ENCODE measurements at places on chromosomes 7 and 10.

DNA sequence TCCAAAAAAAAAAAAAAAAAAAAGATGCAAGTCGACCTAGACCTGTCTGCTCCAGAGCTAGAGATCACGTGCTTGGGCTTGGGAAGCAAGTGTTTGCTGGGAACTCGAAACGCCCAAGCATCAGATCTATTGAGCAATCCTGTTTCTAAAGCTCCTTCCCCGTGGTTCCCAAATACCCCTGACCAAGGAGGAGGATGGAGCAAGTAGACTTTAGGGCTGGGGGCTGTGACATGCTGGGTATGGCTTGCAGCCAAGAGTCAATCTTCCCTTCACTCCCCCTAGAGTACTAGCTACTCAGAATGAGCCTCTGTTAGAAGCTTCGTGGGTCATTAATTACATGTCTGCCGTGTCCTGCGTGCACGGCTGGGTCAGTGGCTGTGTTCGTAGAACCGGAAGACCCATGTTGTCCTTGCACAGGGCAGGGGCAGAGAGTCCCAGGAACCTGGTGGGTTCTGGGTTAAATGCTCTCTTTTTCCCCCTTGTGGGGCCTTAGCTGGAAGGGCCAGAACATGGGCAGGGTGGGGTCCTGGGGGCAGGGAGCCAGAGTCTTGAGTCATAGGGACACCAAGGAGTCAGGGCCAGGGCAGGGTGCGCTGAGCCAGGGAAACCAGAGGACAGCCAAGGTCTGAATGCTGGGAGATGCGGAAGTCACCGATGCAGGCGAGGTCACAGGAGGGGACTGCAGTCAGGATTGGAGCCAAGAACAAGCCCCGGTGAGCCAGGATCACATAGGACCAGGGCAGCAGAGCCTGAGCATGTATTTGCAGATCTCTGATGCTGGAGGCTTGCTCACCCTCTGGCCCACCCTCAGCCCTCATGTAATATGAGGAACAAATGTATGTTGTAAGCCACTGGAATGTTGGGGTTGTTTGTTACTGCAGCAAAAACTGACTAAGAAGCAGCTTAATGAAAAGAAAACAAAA, 34.6 kb upstream of the TPST1 start:
- DNase-seq: no peak

- DNase-seq: no peak
Measured at GRCh38 chr7:5631152-5631551, 150.3 kb downstream of the RNF216 start.

DNA sequence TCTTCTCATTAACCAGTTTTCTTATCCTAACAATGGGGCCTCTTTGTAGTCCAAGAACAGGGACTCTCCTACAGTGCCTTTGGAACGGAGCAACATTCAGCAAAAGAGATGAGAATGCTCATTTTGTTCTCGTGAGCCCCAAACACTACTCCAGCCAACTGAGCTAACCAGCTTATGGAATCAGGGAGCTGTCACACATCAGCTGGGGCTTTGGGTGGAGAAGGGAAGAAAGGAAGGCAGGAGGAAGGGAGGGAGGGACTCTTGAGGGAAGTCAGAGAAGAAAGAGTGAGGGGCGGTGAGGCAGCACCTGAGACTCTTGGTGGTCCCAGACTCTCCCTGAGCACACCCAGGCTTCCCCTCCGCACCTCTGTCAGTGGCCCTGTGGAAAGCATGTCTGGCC, 123.1 kb downstream of the CLEC2L start:
- DNase-seq: no peak

DNA sequence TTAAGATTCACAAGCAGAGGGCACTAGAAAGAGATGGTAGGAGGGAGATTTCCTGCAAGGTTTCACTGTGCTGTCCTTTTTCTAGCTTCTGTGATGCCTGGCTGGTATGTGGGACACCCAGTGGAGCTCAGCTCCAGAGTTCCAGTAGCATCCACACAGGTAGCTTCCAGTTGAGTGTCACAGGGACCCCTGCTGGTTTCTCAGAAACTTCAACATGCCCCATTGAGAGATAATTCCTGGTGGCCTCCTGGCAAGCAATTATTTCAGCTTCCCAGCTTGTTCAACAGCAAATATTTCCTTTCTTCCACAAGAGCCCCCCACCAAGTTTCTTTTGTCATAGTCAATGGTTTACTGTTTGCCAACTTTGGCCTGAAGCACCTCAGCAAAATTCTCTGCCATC, 858.7 kb downstream of the REEP3 start:
- DNase-seq: no peak

DNA sequence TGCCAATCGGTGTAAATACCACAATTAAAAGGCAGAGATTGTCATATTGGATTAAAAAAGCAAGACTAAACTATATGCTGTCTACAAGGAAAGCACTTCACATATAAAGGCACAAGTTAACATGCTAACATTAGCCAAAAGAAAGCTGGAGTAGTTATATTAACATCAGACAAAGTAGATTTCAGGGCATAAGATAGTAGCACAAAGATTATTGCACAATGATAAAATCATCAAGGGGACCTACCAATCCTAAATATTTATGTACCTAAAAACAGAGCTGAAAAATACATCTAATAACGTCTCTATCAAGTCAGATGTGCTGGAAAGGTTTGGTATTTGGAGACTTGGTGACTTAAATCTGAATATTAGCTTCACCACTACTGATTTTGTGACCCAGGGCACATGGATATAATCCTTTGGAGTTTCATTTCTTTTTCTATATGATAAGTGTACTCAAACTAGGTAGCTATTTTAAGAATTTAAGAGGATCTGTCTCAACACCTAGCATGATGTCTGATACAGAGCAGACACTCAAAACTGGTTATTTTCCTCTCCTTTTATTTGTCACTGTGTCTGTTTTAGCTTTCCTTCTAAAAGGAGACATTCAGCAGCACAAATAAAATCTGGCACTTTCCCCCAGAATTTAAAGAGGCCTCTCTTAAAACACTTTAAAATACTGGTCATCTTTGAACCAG, 156.5 kb downstream of the DOCK4 start:
- no peak for DNase-seq

DNA sequence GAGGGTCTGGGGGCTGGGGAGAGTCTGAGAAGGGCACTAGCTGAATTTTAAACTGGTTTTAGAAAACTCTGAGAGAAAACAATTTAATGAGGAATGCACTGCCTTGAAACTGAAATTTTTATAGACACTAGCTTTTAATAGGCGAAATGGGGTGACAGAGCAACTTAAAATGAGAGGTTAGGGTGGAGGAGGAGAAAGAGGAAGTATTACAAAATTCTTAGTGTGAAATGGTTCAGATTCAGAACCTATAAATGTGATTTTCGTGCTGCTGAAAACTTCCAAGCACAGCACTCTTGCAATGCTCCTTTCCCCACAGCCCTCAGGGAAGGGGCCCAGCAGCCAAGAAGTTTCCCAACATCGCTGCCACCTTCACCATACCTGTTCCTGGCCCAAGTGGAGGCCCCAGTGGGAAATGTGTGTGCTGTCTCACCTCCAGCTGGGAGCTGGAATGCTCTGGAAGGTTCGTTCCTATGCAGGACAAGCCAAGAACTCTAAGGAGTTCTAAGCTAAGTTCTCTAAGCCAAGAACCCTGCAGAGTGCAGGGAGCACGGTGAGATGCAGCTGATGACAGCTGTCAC, 60.0 kb downstream of the ATXN7L1 start:
- DNase-seq: no peak

DNA sequence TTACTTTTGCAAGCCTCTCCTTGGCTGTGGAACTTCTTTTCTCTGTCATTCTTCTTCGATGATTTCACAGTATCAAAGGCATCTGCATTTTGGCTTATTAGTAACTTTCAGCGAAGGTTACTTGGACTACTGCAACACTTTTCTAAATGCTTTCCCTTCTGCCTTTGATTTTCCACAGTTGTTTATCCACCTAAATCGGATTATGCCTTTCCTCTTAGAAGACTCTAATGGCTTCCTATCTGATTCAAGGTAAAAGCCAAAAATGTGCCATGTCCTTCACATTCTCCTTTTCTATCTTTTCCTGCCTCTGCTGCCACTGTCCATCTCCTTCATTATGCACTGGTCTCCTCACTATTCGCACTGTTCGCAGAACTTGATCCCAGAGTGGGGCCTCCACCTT, 1606.3 kb upstream of the LRRTM3 start:
- DNase-seq: no peak

DNA sequence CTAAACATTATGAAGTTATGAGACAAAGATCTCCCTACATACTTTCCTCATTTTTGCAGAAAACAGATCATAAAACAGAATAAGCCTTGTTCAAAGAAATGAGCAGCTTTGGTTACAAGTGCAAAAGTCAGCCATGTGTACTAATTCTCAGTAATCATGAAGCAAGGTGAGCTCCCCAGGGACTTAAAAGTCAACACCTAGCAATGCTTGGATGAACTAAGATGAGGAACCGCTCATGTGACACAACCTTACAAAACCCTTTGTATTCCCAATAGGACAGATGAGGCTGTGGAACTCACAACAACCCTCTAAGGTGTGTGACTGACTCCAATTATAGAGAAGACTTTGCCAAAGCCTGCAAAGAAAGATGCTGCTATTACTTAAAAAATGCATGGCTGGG, 154.5 kb downstream of the SLC25A13 start:
- no peak for DNase-seq

GRCh38 chr10:116038259-116038658, 234.7 kb downstream of the GFRA1 start:
- DNase-seq: no peak

- no peak for DNase-seq
Measured at GRCh38 chr10:60883187-60883586, 60.8 kb downstream of the RHOBTB1 start.

GRCh38 chr7:96388620-96389383, 66.9 kb upstream of the SLC25A13 start:
- DNase-seq: peak; percentile 92

DNA sequence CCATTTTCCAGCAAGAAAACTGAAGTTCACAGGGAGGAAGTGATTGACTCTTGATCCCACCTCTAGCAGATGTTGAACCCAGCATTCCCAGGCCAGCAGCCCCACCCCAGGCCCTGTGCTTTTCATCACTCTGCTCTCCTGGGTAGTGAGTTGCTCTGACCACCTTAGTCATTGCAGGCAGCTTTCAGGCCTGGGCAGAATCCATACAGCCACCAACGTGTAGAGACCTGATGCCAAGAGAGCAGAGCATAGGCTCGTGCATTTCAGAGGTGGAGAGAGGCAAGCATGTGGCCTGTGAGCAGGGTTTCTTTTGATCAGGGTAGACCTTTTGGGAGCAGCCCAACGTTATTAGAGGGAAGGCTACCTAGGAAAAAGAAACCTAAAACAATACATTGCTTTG, 334.6 kb downstream of the PTEN start:
- DNase-seq: no peak

- no peak for DNase-seq
Measured at GRCh38 chr10:109647627-109648026, 275.7 kb downstream of the XPNPEP1 start.

DNA sequence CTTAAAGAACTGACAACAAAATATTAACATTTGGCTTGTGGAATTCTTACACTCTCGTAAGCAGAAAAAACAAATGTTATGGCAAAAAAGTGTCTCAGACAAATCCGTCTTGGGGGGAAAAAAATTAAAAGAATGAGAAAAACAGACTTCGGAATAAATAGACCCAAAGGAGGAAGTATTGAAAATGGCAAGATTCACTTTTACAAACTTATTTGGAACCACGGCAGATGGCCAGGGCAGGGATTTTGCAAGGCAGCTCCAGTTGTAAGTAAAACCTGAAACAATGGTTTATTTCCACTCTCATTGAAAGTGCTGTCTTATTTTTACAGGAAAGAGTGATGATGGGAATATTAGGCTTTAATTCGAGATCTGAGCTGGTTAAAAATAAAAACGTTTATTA, 1.5 kb upstream of the ZNF438 start:
- no peak for DNase-seq

DNA sequence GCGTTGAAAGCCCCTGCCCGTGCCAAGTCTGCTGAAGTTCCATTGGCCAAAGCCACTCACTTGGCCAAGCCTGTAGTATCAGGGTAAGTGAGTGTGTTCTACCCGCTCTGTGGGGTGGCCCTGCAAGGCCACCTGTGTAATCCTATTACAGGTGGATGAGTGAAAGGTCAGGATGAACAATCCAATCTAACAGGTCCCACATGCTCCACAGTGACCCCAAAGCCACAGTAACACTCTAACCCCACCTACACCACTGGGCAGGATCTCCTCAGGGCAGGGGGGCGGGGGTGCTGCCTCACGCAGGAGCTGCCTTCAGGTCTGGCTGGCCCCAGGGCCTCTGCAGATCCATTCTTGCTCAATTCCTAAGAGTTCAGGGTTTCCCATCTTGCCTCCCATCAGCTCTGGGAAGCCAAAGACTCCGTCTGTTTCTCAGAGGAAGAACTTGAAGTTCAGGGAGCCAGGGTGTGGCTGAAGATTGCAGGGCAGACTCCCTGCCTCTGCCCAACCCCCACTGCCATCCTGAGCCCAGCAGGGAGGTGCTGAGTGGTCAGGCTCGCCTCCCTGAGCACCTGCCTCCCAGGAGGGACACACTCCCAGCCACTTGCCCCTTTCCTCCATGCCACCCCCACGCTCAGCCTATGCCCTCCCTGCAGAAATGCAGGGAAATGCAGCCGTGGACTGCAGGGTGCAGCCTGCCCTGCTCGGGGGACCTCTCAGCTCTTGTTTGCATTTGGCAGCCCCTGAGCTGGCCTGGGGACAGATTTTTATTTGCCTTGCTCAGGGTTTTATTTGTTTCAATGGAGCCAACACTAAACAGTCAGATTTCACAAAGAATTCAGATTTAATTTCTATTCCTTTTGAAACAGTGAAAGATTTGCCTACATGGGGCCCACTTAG, 9.8 kb upstream of the COMTD1 start:
- no peak for DNase-seq

- DNase-seq: no peak
Measured at GRCh38 chr7:22419488-22419887, 62.5 kb upstream of the RAPGEF5 start.

DNA sequence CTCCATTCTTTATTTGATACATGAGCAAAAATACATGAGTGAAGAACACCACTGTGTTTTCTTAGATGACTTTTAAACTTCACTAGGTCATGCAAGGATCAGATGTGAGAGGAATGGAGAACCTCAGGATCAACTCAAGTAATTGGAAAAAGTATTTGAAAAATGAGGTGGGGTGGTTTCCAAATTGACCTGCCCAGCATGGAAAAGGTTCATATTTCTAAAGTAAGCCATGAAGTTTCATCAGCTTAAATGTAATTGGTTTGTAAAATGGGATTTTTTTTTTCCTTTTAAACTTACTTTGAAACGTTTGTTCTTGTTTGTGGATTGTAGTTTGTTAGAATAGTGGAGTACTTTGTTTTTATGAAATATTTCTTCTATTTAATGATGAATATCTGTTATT, 134.8 kb downstream of the MLLT10 start:
- DNase-seq: no peak

- DNase-seq: no peak
Measured at GRCh38 chr10:50347394-50347802, 96.1 kb upstream of the ASAH2 start.

DNA sequence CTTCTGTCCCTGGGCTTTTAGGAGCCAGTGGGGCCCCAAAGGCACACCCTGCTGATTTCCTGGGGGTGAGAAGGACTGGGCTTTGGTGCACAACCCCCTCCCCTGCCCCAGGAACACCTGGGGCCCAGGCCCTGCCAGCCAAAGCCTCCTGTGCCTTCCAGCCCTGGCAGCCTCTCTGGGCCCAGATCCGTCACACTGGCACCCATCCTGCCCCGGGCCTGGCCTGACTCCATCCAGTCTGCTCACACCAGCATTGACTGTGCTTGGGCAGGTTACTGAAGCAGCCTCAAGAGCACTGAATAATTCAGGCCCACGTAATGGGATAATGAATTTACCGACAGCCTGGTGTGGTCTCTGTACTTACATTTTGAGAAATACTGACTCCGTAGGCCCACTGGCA, 12.0 kb upstream of the COMTD1 start:
- no peak for DNase-seq

All from pulmonary artery endothelial cell (primary cell).